Stimulated activated CD8-positive, alpha-beta memory T cell treated with anti-CD3 and anti-CD28 coated beads, Interleukin-15, amount 100 ng/mL, for 24 hours (primary cell): ENCODE measurements at places on chromosomes 1 and 21.

GRCh38 chr1:84611796-84612195, 37.6 kb upstream of the CTBS start:
- no peak for DNase-seq

GRCh38 chr1:232553809-232554208, 76.1 kb downstream of the SIPA1L2 start:
- DNase-seq, result no peak

- no peak for DNase-seq
These were observed 7.3 kb downstream of the GMEB1 start for GRCh38 chr1:28675924-28676257.

DNA sequence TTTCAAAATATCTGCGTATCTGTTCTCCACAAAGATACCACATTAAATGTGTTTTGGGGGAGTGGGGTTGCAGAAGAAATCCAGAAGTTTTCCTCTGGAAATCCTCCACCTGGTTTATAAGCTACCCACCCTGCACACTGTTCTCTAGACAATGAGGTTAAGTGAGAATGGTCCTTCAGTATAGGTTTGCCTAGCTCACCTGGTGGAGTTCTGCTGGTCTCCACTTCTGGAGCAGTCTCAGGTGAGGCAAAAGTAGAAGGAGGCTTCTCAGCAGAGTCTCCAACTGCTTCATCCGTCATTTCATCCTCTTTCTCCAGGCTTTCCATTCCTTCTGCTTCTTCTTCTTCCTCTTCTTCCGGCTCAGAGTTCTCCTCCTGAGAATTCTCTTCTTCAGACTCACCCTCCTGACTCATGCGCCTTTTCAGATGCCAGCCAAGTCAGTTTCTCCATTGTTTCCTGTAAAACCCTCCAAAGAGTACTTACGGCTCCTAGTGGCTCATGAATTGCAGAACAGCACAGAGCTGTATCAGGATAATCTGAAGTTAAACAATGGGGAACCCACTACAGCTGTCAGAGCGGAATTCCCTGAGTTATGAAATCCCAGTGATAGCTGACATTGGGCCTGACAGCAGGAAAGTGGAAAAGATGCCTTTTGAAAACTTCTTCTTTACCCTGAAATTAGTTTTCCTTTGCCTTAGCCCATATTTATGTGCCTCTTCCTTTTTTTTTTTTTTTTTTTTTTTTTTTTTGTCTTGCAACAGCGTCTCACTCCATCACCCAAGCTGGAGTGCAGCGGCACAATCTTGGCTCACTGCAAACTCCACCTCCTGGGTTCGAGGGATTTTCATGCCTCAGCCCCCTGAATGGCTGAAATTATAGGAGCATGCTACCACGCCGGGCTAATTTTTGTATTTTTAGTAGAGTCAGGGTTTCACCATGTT, 38.5 kb downstream of the MSTO1 start:
- no peak for DNase-seq

DNA sequence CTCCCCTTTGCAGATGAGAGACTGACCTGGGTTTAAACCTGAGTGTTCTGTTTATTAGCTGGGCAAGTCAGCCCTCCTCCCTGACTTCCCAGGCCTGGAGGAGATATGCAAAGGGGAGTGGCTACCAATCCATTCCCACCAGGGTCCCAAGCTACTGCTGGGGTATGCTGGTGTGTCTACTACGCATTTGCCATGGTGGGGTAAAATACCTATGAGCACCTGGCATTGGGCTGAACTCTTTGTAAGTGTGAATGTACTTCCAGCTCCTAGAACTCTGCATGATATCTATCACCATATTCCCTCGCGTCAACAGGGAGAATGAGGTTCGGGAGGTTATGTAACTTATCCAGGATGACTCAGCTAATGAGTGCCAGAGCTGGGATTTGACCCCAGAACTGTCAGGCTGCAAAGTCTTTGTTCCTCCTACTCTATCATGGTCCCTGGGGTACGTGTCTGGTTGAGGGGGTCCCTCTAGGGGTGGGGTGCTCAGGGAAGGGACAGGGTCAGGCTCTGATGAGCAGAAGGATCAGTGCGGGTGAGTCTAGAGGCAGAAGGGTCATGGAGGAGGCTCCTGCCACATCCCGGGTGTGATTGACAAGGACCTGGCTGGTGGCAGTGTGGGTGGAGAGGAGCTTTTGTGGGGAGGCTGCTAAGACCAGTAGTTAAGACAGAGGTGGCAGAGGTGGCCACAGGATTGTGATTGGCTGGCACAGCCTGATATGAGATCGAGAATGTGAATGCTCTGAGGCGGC, 16.7 kb downstream of the AMPD2 start:
- no peak for DNase-seq

GRCh38 chr1:209072481-209072880, 511.0 kb upstream of the CAMK1G start:
- no peak for DNase-seq

- no peak for DNase-seq
These were observed 267.9 kb downstream of the PLA2G4A start for GRCh38 chr1:187096689-187097088.

DNA sequence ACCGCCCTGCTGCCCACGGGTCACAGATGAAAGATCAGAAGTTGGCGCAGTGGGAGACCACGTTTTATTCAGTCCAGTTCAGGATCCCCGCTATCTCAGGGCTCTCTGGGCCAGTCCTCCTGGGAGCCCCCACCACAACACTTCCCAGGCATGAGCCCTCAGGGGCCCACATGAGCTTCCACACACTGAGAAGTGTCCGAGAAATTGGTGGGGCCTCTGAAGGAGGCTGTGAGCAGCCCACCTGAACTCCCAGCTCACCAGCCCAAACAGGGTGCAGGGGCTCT, 12.1 kb downstream of the TRIM46 start:
- DNase-seq, result no peak

- no peak for DNase-seq
These were observed 46.5 kb downstream of the EDEM3 start for GRCh38 chr1:184708084-184708676.

DNA sequence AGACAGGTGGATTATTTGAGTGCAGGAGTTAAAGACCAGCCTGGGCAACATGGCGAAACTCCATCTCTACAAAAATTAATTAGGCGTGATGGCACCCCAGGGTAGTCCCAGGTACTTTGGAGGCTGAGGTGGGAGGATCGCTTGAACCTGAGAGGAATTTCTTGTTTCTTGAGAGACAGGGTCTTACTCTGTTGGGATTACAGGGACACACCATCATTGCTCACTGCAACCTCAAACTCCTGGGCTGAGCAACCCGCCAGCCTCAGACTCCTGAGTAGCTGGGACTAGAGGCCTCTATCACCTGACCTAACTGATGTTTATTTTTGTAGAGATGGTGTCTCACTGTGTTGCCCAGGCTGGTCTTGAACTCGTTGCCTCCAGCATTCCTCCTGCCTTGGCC, 24.8 kb downstream of the DHX9 start:
- no peak for DNase-seq

DNA sequence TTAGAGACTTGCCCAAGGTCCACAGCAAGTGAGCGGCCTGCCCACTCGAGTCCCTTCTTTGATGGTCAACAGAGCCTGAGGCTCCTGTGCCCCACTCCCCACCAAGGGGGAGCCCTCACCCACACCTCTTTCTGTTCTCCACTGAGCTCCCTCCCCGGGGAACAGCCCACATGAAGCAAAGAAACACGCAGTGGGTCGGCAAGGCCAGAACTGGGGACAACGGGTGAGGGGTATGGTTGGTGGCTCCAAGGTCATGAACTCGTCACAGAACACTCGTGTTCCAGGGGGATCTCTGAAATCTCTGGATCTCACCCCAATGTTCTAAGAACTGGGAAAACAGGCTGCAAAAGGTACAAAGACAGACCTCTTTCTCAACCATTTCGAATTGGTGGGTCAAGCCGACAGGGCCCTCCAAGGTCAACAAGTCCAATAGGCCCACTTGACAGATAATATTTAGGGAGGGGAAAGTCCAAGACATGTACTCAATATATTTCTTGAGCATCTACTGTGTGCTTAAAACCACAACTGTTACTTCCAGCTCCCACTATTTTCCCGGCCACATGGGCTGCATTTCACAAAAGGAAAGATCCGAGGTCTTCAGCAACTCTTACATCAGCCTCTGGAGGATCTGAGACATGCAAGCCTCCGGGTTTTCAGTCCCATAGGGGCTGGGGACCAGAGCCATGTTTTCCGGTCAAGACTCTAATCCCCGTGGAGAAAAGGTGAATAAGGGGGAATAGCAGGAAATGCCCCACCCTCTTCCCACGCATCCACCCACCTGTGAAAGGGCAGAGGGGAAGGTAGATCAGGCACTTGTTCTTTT, 1.1 kb upstream of the RAP1GAP start:
- no peak for DNase-seq

DNA sequence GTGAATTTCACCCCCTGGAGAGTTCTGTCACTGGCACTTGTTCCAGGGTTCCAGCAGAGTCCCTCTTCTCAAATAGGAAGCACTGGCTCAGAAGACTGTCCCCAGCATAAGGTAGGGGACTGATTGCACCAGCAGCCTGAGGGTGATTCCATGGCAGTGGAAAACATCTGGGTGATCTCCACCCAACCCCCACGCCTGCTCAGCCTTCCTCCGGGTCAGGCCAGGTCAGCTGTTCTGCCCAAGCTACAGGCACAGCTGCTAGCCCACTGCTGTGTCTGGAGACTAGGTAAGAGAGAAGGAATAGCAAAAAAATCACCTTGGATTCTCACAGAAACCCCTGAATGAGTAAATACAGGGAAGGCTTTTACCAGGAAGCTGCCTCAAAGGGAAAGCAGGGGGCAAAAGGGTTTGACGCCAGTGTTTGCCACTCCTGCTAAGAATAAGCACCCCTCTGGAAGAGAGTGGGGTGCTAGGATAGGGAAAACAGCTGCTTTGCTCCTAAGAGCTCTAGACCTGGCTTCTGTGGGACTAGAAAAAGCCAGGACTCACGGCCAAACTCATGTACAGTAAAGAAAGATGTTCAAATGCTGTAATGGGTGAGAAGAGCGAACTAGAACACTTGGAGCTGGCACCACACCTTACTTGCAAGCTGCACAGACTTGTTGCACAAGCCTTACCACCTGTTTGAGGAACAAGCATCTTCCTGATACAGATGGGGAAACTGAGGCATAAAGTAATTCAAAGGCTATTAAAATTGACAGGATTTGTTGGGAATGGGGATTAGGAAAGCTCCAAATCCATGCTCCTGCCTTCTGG, 1.0 kb upstream of the DENND2D start:
- DNase-seq, result no peak

GRCh38 chr21:43024439-43025136, 50.2 kb downstream of the PKNOX1 start:
- DNase-seq, result no peak

GRCh38 chr1:113660088-113660487, 99.2 kb downstream of the PHTF1 start:
- no peak for DNase-seq

DNA sequence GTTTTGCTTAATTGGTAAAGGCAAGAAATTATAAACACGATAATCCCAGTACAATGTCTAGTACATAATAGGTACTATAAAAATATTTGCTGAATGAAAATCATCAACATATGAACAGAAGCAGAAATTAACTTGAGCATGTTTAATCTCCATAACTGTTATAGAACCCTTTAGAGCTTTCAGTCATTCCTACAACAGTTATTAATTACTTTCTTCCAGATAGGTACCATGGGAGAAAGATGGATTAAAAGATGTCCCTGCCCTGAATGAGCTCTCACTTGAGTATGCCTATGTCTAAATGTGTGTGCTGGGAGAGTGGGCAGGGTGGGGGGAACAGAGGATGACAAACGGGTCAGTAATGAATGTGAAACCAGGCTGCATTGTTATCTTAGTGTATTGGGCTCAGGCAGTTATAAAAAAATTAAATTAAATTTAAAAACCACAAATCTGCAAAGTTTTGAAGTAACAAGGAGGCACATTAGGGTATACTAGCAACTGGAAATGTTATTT, 2.4 kb downstream of the EPS15 start:
- DNase-seq, result no peak

- DNase-seq, result no peak
These were observed 44.6 kb upstream of the C1orf174 start for GRCh38 chr1:3944578-3945125.

GRCh38 chr1:155044812-155045657, 6.1 kb upstream of the ADAM15 start:
- DNase-seq, result no peak

DNA sequence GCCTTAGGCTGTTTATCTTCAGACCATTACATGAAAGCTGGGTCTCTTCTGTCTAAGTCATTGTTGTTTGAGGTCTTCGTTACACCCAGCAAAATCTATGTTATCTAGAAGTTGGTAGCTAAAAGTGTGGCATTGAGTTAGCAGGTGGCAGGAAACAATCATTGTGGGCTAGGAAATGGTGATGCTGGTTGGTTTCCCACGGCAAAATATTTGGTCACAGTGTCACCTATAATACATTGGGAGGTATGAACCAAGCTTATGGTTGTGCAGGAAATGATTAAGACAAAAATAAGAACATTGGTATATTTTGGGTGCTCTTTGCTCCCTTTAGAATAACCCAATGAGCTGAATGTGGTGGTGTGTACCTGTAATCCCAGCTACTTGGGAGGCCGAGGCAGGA, 169.7 kb downstream of the TRIM33 start:
- DNase-seq, result no peak

- no peak for DNase-seq
These were observed 450 bp upstream of the CR2 start for GRCh38 chr1:207453710-207454045.

GRCh38 chr1:76029331-76029730, 45.2 kb upstream of the ST6GALNAC3 start:
- DNase-seq, result no peak

GRCh38 chr1:115677565-115677964, 35.8 kb downstream of the VANGL1 start:
- DNase-seq, result no peak

DNA sequence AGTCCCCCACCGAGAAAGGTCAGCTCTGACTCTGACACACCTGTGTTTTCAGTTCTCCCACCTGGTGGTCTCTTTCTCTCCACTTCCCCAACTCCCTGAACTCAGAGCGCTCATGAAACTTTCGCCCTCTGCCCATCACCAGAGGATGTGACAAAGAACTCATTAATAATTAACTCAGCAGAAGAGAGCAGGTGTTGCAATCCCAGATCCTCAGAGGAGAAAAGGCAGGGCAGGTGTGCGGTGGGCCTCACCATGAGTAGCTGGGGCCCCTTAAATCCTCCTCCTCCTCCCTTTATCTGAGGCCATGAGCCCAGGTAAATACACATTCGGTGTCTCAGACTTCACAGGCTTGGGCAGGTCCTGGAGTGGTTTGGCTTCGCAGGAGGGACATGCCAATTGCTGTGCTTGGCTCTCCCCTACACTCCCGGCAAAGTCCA, 1.7 kb upstream of the LAMB3 start:
- DNase-seq, result no peak

GRCh38 chr1:201176940-201177339, 13.7 kb upstream of the IGFN1 start:
- DNase-seq, result no peak

GRCh38 chr1:4269952-4270570, 370.0 kb upstream of the C1orf174 start:
- DNase-seq, result no peak
